ENCODE measurements at places on chromosomes 11 and 22. TPM values are rescaled to one million over a fixed set of nuclear protein-coding genes. Genes with fewer than 3 reads are reported as not detected.

GRCh38 chr22:25843660-25844405, 101.8 kb downstream of the MYO18B start:
- H3K27ac ChIP-seq: no peak overlapping the region
- no peak for DNase-seq
- H3K36me3 ChIP-seq: no peaks in the 10 kb centered on the region
- H3K4me1 ChIP-seq: peaks cover 7% of the 10 kb centered on the region

DNA sequence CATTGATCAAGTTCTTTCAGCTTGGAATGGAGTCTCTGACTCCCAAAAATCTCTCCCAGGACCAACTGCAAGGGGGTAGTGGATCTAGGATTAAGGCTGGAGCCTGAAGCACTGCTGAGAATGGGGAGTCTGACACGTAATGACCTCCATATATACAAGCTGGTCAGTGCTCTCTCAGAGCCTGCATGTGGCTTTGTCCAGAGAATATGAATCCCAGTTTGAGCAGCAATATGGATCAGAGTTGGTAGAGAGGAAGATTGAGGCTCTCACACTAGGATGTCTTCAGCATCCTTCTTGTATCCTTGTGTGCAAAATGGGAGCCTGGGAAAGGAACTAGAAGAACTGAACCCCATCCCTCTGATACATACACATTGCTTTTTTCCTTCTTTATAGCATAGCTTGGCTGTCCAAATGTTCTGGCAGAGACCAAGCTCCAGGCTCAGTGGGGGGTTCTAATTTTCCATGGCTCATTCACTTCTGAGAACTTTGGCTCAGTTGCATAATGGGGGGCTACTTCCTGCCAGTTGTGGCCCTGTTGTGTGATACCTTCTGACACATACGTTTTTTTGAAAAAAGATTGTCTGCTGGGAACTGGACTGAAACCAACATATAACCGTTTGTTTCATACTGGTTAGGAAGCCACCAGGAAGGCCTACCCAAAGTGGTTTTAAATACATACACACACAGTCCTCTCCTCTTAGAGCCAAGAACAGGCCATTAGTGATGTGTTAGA, 138.2 kb downstream of the ETS1 start:
- H3K27ac ChIP-seq: no peak overlapping the region
- H3K36me3 ChIP-seq: no peaks in the 10 kb centered on the region
- no peaks in the 10 kb centered on the region for H3K27me3 ChIP-seq
- H3K4me3 ChIP-seq: no peak overlapping the region
- no peaks in the 10 kb centered on the region for H3K4me1 ChIP-seq
- no peak for DNase-seq

DNA sequence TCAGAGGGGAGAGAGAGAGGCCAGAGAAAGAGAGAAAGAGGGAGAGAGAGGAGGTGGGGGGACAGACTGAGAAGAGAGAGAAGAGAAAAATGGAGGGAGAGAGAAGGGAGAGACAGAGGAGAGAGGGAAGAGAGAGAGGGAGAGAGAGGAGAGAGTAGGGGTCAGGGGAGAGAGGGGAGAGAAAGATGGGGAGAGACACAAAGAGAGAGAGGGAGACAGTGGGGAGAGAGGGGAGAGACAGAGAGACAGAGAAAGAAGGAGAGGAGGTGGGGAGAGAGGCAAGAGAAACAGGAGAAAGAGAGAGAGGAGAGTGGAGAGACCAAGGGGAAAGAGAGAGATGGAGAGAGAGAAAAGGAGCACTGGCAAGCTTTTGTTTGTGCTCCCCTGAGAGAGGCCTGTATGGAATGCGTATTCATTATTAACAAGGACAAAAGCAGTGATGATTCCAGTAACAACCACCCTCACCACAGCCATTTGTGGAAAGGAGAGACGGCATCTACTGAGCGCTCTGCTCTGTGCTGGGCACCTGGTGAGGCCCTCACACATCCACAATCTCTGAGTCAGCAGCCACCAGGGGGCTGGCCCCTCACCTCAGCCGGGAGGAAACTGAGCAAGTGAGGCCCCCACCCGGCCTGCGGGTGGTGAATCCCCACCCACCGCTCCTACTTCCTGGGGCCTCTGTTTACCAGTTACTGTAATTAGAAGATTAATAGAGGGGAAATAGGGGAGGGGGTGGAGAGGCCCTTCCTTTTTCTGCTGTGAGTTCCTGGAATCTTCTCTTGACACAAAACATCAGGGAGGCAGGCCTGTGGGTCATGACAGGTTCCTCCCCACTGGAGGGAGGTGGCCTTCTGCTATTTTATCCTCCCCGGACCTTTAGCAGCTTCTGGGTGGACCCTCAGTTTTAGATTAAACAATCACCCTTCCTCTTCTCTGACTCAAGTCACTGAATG, 14.6 kb upstream of the MIAT start:
- H3K36me3 ChIP-seq: no peaks in the 10 kb centered on the region
- H3K4me1 ChIP-seq: peaks cover 26% of the 10 kb centered on the region
- H3K27me3 ChIP-seq: peaks cover 5% of the 10 kb centered on the region
- H3K4me3 ChIP-seq: no peak overlapping the region
- no peak for DNase-seq

- no peaks in the 10 kb centered on the region for H3K27me3 ChIP-seq
- no peaks in the 10 kb centered on the region for H3K36me3 ChIP-seq
- no peak for DNase-seq
- no peak overlapping the region for H3K27ac ChIP-seq
- H3K4me3 ChIP-seq: no peak overlapping the region
Measured at GRCh38 chr11:62352355-62353336, 15.4 kb downstream of the ASRGL1 start.

The VSIG10L2 gene
- 0.02 TPM for polyA plus RNA-seq

GRCh38 chr11:57222239-57222638, 14.8 kb downstream of the APLNR start:
- no peaks in the 10 kb centered on the region for H3K36me3 ChIP-seq
- no peak for DNase-seq
- peaks cover 11% of the 10 kb centered on the region for H3K4me1 ChIP-seq
- no peak overlapping the region for H3K27ac ChIP-seq
- no peaks in the 10 kb centered on the region for H3K27me3 ChIP-seq

DNA sequence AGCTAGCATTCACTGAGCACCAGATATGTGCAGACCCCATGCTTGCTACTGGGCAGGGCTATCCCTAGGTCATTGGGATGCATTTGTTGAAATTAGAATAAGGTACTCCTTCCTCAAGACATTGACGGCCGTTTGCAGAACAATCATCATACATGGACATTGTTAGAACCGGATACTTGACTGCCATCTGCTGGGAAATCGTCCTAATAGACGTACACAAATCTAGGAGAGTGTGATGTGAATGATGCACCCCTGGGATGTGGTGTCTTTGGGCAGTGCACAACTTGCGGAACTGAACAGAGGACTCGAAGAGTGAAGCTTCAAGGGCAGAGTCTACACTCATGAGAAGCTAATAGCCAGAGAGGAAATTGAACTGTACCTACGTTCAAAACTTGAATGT, 35.9 kb downstream of the MYO18B start:
- H3K36me3 ChIP-seq: no peaks in the 10 kb centered on the region
- H3K4me3 ChIP-seq: no peak overlapping the region
- H3K27ac ChIP-seq: no peak overlapping the region
- H3K4me1 ChIP-seq: peaks cover 45% of the 10 kb centered on the region
- DNase-seq: peak; percentile 74
- no peaks in the 10 kb centered on the region for H3K27me3 ChIP-seq

DNA sequence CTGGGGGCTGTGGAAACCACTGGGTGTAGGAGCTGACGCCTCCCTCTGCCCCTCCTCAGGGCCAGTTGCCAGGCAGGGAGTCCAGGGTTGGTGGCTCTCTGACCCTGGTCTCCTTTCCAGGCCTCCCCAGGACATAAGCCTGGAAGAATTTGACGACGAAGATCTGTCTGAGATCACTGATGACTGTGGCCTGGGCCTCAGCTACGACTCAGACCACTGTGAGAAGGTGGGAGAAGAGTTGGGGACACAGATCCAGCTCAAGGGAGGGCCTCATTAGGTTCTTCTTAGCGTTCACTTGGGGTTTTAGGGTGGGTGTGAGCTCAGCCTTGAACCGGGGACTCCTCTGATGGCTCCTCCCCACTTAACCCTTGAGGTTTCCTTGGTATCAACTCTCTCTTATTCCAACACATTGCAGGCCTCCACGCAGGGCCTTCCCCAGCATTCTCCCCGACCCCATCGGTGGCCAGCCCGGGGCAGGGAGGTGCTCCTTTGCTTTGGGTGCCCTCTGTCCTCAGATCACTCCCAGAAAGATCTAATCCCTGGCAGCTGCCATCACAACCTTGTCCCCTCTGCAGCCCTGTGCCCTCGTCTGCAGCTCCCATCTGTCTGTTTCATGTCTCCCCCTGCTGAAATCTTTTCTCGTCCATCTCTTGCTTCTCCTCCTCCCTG, 1.2 kb downstream of the MAPK8IP2 start:
- peak overlapping the region; percentile 56 for H3K4me3 ChIP-seq
- peak; percentile 36 for DNase-seq
- no peak overlapping the region for H3K27ac ChIP-seq
- H3K36me3 ChIP-seq: no peaks in the 10 kb centered on the region

The ZBTB16 gene
- polyA plus RNA-seq: not detected

DNA sequence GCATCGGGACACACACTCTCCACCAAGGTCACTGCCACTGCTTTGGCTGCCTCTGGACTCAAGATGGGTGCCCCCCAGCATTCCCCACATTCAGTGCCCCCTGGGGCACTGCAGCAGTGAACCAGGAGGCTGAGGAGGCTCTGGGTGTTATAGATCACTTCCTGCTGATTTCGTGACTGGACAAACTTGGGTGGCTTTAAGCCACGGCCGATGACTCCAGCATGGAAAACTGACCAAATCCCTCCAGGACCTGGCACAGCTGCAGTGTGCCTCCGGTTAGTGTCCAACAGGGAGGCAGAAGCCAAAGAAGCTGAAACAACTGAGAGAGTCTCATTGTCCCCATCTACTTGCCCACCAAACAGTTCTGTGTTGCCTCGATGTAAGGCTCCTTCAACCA, 1.2 kb upstream of the GANAB start:
- H3K36me3 ChIP-seq: peaks cover 25% of the 10 kb centered on the region
- peaks cover 13% of the 10 kb centered on the region for H3K4me1 ChIP-seq
- H3K4me3 ChIP-seq: no peak overlapping the region
- no peak for DNase-seq
- H3K27ac ChIP-seq: no peak overlapping the region

- no peaks in the 10 kb centered on the region for H3K4me1 ChIP-seq
- H3K4me3 ChIP-seq: no peak overlapping the region
- H3K27ac ChIP-seq: no peak overlapping the region
- DNase-seq: no peak
- H3K27me3 ChIP-seq: no peaks in the 10 kb centered on the region
Measured at GRCh38 chr11:1930462-1930830, 10.9 kb downstream of the TNNT3 start.

DNA sequence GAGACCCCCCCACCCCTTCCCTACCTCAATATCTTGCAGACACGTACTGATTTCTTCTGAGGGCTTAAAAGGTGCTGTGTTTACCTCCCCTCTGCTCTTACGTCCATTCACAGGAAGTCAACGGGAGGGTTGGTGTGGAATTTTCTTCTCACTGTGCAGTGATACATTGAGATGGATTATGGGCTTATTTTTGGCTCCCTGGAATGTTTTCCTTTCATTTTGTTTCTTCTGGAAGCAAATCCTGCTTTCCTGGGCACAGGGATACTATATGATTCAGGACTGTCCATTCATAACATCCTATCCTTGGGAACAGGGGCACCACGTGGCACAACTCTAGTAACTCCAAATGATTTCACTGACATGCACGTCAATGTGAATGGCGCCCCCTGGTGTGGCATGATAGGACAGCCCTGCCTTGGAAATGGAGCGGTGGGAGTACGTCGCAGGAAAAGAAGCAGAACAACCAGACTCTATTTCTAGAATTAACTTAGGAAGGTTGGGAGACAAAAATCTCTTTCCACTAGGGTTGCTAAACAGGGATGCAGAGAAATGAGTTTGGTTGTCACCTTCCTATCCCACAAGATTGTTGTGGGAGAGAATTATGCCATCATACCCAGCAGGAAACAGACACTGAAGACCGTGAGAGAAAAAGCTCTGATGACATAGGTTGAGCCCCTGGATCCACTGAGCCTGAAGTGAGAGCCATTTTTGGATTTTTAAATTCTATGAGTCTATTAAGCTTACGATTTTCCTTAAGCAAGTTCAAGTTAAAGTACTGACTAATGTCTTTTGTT, 146.5 kb upstream of the RAG2 start:
- peaks cover 6% of the 10 kb centered on the region for H3K4me1 ChIP-seq
- H3K4me3 ChIP-seq: no peak overlapping the region
- H3K27me3 ChIP-seq: no peaks in the 10 kb centered on the region
- H3K27ac ChIP-seq: no peak overlapping the region
- DNase-seq: peak; percentile 48
- H3K36me3 ChIP-seq: no peaks in the 10 kb centered on the region

DNA sequence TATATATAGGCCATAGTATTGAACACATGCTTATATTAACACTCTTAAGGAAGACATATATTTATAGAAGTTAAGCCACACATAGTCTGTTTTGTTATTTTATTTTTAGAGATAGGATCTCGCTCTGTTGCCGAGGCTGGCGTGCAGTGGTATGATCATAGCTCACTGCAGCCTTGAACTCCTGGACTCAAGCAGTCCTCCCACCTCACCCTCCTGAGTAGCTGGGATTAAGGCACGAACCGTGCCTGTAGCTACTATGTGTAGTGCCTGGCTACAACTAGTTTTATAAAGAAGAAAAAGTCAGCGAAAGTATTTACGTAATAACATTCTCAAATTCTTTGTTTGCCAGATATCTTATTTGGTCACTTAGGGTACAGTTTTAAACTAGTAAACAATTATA, 5.6 kb upstream of the UCP2 start:
- H3K27ac ChIP-seq: no peak overlapping the region
- H3K36me3 ChIP-seq: no peaks in the 10 kb centered on the region
- H3K4me3 ChIP-seq: no peak overlapping the region
- no peak for DNase-seq

The SPTBN2 gene
- 16.2 TPM for polyA plus RNA-seq

DNA sequence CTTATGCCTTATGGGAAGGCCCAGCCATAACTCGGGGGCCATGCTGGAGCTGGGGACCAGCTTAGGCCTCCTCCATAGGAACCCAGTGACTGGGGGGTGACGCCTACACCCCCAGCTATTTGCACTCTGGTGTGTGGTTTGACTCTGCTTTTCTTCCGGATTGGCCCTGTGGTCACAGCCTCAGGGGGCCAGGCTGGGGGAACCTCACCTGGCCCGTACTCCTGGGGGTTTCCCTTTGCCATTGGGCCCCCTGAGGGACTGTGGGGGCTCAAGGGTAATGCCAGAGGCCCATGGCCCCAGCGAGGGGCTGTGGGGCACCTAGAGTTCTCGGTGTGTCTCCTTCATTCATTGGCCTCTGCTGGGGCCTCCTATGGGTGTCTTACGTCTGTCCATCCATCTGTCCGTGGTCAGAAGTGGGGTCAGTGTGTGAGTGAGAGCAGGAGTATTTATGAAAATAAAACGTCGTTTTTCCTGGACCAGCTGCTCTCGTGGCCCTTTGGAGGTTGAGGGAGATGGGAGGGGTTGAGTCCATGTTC, 6.3 kb upstream of the SH3BP1 start:
- DNase-seq: no peak
- H3K36me3 ChIP-seq: no peaks in the 10 kb centered on the region
- H3K4me1 ChIP-seq: peaks cover 49% of the 10 kb centered on the region
- H3K4me3 ChIP-seq: no peak overlapping the region

The MISFA gene
- polyA plus RNA-seq: 2.4 TPM

- H3K36me3 ChIP-seq: peaks cover 8% of the 10 kb centered on the region
- no peaks in the 10 kb centered on the region for H3K27me3 ChIP-seq
- DNase-seq: no peak
- H3K4me1 ChIP-seq: peaks cover 3% of the 10 kb centered on the region
Measured at GRCh38 chr22:36469094-36469710, 12.2 kb downstream of the TXN2 start.

The CRELD2 gene
- 113 TPM for polyA plus RNA-seq

GRCh38 chr11:112159098-112160065, 4.5 kb downstream of the IL18 start:
- no peaks in the 10 kb centered on the region for H3K4me1 ChIP-seq
- no peaks in the 10 kb centered on the region for H3K27me3 ChIP-seq
- no peak overlapping the region for H3K27ac ChIP-seq

The PLA2G3 gene
- not detected for polyA plus RNA-seq
